ENCODE measurements at places on chromosomes 11 and 22.

DNA sequence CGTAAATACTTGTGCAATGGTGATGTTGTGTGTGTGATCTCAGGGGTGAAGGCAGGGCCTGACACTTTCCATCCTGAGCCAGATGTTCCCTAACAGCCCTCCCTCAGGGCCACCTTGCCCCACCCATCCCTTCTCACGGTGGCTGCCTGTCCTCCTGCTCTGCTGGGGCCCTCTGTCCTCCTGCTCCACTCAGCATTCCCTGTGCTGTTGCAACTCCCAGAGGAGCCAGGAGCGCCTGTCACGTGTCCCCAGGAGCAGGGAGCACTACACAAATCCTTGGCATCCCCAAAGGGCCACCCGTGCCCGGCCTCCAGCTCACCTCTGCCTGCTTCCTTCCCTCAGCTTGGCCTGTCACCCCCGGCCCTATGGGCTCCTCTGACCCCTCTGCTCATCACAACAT lies 10.2 kb upstream of the CSNK1E start:
- no peak for DNase-seq

- peak; percentile 76 for DNase-seq
Observed at GRCh38 chr11:44286268-44286880, 23.6 kb downstream of the ALX4 start.

- DNase-seq: no peak
Observed at GRCh38 chr11:59754494-59754858, 700 bp upstream of the STX3 start.

DNA sequence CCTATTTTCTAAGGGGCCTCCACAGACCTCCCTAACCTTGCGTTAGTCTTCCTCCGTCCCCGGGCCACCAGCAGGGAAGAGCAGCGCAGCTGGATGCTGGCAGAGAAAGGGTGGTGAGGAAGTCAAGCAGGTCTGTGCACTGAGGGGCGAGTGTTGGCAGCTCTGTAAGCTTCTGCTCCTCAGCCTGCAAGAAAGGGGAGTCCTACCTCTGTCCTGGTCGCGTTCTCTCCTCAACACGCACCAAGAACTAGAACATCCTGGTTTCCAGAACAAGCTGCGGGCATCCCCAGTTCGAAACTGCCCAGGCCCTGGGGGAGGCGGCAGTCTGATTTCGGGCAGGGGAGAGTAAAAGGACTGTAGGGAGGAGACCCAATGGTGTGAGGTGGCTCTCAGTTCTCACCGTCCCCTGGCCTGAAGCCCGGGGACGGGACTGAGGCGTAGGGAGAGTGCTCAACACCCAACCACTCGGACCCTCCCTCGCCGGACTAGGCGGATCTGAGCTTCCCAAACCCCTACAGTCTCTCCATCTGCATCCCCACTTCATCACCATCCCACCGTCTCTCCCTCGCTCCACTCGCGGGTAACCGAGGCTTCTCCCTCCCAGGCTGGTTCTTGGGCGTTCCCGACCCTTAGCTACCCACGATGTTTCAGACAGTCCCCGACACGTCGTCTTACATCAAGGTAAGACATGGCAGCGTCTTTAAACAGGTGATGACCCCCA lies 7.7 kb upstream of the FLI1 start:
- no peak for DNase-seq

GRCh38 chr11:70368961-70369360 lies 29.4 kb upstream of the CTTN start:
- no peak for DNase-seq

GRCh38 chr22:31099841-31100761 lies 7.3 kb downstream of the SELENOM start:
- no peak for DNase-seq

- DNase-seq: no peak
Observed at GRCh38 chr11:28144808-28145207, 36.6 kb downstream of the METTL15 start.

DNA sequence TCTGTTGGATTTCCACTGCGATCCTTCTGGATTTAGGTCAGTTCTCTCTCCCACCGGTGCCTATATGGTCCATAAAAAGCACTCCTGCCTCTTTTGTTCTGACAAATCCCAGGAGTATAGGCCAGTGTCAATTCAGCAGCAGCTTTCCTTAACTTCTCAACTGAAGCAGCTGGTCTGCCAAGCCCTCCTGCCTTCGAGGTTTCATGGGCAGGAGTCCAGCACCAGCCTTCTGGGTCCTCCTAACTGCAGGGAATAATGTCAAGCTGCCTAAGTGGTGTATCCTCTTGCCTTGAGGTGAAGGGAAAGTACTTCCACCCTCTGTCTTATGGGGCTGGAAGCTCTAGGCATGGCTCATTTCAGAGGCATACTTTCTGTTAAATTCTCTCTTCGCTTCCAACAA lies 149.4 kb upstream of the NCAM1 start:
- no peak for DNase-seq

DNA sequence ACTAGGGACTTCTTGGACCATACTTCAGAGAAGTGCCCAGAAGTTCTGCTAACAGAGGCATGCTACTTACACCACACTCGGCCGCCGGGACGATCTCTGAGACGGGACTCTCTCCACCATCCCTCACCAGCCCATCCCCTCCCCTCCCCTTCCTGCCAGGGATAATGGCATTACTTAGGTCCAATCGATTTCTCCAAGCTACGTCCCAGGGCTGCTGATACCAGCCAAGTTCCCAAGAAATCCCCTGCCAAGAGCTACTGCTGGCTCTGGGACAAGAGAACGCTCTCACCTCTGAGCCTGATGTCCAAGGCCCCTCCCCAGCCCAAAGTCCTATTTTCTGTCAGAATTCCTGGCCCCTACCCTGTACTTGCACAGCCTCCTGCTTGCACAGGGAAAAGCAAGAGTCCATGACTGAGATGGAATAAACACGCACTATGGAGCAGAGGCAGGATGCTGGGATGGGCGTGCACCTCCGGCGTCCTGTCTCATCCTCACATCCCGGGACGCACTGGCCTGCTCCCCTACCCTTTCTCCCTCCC lies 42.7 kb downstream of the GDPD5 start:
- no peak for DNase-seq

GRCh38 chr11:126152586-126152985 lies 58.9 kb downstream of the RPUSD4 start:
- no peak for DNase-seq

GRCh38 chr11:120651836-120652235 lies 140.3 kb downstream of the GRIK4 start:
- no peak for DNase-seq

GRCh38 chr22:49746065-49746464 lies 81.6 kb downstream of the BRD1 start:
- no peak for DNase-seq

DNA sequence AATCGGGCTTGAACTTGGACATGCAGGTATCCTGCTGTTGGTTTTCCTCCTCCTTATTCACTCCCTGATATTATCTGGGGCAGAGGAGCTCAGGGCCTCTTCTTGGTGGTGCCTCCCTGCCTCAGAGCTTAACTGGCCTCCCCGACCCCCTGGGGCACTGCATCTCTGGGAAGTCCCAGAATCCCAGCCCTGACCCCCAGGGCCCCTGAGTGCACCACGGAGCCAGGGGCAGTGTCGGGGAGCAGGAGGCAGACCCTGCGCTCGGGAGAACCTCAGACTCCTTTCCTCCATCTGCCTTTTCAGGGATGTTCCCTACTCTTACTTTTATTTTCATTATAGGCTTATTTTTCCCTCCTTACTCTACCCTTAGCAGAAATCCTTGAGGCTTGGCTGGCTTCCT lies 537.0 kb downstream of the BRD1 start:
- DNase-seq: no peak

GRCh38 chr11:109934151-109934550 lies 159.0 kb upstream of the ZC3H12C start:
- DNase-seq: no peak

- no peak for DNase-seq
Observed at GRCh38 chr22:50304528-50305392, 2.7 kb downstream of the PLXNB2 start.

DNA sequence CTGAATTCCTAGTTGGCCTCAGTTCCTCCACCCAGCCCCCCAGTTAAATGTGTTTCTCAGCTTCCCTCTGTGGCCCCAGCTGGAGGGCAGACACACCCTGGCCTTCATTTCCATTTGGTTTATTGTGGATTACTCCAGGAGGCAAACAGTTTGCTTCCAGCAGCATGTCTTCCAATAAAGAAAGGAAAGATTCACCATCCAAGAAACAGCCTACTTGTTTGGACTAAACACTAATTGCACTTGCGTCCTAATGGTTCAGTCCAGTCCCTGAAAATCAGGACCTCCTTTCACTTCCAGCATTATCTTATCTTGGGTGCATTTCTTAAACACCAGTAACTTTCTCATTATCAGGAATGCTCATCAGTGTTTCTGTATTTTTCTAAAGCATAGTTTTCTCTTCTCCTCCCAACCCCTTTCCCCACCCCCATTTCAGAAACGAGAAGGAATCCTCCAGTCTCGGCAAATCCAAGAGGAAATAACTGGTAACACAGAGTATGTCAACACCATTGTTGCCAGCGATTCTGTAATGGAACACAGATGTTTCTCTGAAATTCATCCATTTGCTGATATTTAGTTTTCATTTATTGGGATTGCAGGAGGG lies 130.9 kb downstream of the PARVA start:
- DNase-seq: no peak

All from HTR-8/SVneo (cell line).